ENCODE measurements at places on chromosomes 12 and 14.

- no peak for DNase-seq
These were observed 13.6 kb upstream of the FOXJ2 start for GRCh38 chr12:8018666-8019581.

GRCh38 chr14:34843011-34843554, 32.1 kb downstream of the BAZ1A start:
- no peak for DNase-seq

DNA sequence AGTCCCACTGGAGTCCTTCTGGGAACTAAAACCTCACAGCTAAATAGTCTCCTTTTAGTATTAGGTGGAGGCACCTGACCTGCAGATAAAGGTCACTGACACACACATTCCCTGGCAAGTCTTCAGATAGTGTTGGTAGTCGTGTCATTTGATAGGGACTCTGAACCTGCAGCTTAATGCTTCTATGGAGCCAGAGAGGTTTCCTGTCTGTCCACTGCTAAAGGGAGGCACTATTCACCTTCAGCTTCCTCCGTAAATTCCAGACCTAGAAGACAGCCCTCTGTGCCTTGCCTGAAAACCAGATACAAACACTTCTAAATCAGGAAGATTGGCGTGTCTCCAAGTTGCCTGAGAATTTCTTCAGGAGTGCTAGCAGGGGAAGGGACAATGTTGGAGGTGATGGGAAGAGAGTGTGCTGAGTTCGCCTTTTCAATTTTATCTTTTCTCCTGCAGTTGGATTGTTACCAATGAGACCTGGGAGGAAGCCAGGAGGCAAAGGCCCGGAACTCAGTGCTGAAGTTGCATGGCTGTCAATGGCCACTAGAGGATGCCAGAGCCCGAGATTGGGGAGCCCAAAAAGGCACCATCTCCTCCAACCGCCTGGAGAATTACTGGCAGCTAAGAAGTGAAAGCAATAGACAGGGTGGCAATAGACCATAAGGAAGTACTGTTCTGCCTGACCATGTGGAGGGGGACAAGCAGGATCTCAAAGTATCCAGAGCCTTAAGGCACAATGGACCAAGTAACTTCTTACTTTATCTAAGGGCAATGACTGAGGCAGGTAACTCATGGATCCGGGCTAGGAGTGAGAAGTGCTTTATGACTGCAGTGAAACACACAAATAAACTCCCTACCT, 81.6 kb upstream of the SCAF11 start:
- peak; percentile 28 for DNase-seq

GRCh38 chr12:127675936-127676335, 591.0 kb upstream of the TMEM132C start:
- DNase-seq, result no peak

DNA sequence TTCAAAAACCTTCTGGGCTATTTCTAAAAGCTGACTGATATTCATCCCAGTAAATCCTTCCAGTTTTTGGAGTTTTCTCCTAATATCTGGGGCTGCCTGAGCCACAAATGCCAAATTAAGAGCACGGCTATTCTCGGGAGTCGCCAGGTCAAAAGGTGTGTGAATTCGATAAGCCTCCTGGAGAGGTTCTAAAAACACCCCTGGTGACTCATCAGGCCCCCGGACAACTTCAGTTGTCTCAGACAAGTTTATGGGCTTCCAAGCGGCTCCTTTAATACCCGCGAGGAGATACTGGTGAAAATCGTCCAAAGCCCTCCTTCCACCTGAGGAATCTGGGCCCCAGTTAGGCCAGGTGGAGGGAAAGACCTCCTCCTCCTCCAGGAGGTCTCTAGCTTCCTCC, 677.1 kb downstream of the TMEM121 start:
- no peak for DNase-seq

- DNase-seq, result no peak
These were observed 72.8 kb upstream of the NPAS3 start for GRCh38 chr14:32865827-32866376.

GRCh38 chr14:79043194-79043889, 873.2 kb downstream of the NRXN3 start:
- DNase-seq, result no peak

- no peak for DNase-seq
These were observed 33.7 kb downstream of the PARP2 start for GRCh38 chr14:20377171-20377570.

- peak; percentile 53 for DNase-seq
These were observed 34.1 kb upstream of the FAM181A start for GRCh38 chr14:93892923-93893558.

GRCh38 chr14:85634205-85634604, 104.3 kb downstream of the FLRT2 start:
- DNase-seq, result no peak

DNA sequence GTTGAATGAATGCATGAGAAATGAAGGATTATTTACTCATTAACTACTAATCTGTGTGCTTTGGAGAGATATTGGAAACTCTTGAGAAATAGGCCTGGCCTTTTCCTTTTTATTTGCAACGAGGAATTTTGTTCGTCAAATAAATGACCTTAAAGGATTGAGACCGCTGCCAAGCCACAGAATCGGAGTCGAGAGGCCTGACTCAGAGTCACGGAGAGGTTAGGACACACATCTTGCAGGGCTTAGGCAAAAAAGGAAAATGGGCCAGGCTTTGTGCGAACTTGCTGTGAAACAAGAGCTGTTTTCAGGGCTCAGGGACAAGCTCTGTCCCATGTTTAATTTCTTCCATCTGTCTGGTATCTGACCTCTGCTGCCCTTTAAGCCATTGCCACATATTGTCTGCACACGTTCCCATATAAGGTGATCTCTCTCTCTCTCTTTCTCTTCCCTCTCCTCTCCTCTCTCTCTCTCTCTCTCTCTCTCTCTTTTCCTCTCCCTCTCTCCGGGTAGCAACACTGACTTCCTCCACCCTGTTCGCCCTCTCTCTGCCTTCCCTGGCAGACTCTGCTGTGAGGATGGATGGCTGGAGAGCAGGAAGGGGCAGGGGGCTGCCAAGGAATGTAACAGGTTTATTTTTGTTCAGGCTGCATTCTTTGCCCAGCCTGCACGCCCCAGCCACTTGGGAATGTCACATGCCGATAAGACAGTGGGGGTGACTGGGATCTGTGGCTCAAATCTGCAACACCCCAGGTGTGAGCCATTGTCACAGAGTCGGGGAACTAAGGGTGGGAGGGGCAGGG, 14.9 kb upstream of the IFT81 start:
- DNase-seq, result no peak

- no peak for DNase-seq
These were observed 449.1 kb downstream of the BCL11B start for GRCh38 chr14:98822917-98823316.

- DNase-seq, result no peak
These were observed 59.1 kb downstream of the FAM222A start for GRCh38 chr12:109772622-109773321.

DNA sequence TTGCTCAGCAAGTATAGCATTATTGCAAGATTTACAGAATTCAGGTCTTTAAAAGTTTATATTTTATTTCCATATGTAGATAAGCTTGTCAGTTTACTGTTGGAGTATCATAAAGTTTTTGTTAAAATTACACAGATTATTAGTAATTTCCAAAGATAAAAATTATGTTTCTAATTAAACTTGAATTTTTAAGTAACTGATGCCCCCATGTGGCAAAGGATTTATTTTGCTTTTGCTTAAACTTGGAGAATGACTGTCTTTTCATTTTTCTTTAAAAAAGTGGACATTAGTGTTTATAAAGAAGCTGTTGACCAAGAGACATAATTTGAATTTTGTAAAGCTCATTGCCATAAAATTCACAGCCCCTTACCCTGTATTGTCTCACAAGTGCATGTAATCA, 45.8 kb downstream of the ETNK1 start:
- no peak for DNase-seq

DNA sequence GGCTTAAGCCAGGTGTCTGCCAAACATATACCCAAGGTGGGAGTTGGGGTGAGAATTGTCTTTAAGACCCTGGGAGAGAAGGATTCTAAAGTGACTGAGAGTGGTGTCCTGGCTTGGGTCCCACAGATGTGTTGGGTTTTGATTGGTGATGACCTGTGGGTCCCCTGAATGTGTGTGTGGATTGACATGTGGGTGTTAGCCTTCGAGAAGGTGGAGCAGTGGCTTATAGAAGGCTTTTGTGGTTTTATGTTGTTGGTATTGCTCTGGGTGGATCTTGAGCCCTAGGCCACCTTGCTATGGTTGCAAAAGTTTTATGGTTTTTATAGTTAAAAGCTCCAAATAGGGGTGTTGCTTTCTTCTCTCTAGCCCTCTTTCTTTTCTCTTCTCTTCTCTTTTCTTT, 29.7 kb downstream of the PLEKHG3 start:
- DNase-seq, result no peak

DNA sequence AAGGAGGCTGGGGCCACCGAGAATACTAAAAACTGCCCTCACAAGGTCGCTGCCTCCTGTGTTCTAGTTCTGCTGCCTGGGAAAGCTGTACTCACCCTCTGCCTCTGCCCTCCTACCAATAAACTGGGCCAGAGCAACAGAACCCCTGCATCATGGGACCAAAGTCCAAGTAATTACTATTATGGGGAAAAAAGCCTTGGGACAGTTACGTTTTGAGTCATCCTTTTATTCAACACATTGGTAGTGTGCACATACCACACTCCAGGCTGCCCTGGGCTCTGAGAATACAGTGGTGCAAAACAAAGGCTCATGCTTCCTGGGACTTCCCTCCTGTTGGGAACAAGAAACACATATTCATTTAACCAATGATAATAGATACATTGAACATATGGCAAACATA, 49.0 kb downstream of the CACNA1C start:
- no peak for DNase-seq

- DNase-seq, result no peak
These were observed 980.5 kb downstream of the FLRT2 start for GRCh38 chr14:86510491-86510890.

DNA sequence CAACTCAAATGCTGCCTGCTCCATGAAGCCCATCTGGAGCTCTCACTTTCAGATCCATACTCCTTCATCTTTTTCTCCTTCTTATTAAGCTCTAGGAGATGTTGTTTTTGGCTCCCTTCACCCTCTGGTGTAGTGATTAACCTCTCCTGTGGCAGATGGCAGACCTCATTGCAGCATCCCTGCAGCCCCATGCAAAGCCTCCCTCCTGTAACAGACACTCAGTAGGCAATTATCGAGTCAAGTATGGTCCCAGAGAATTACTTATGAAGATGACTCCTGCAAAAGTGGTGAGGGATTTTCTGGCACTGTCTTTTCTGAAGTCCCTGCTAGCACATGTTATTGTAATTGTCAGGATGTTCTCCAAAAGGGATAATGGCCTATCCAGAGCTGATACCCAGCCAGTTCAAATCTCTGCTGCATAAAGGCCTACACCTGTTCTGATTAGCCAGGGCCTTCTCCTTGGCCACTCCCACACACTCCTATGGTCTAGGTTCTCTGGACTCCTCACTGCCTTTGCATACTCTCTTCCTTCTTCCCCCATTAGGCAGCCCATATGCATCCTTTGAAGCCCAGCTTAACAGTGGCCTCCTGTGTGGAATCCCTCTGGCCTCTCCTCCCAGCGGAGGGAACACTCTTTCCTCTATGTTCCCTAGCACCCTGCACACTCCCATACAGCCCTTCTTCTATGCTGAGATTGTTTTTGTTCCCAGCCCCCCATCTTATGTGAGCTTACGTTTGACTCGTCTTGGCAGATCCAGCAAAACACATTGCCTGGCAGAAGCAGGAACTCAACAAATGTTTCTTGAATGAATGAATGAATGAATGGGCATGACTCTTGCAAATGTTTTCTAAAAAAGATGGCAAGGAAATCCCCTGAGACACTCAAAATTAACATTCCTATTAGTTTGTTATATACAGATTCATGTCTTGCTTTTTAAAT, 43.9 kb upstream of the MDM1 start:
- DNase-seq, result no peak

DNA sequence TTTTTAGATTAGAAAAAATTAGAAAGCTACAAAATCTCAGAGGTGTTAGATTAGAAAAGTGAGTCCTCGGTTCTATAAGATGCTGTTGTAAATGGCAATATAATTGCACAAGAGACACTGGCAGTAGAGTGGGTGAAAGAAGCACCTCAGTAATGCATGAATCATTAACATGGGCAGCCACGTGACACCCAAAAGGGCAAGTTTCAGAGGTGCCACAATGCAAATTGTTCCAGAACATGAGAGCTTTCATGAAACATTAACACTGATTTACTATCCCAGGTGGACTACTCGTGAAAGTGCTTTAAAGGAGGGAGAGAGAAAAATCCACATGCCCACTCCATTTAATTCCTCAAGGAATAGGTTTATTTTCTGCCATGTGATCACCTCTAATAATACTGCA, 108.4 kb downstream of the PTPRR start:
- DNase-seq, result no peak

GRCh38 chr14:43336351-43336750, 1170.7 kb downstream of the FSCB start:
- DNase-seq, result no peak

GRCh38 chr14:70454731-70455130, 2.8 kb downstream of the ADAM21 start:
- DNase-seq, result no peak

DNA sequence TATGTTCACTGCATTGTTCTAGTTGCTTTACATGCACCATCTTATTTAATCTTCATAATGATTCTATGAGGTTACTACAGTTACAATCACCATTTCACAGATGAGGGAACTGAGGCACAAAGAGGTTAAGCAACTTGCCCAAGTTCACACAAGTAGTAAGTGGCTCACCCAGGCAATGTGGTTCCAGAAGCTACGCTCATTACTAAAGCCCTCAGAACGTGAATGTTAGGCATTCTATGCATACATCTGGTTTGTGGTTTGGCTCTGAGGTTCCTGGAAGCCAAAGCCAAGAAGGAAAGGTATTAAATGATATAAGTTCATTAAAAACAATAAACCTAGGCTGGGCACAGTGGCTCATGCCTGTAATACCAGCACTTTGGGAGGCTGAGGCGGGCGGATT, 14.4 kb upstream of the VRTN start:
- DNase-seq, result no peak

- DNase-seq, result no peak
These were observed 363.2 kb upstream of the DDHD1 start for GRCh38 chr14:53516261-53516774.

DNA sequence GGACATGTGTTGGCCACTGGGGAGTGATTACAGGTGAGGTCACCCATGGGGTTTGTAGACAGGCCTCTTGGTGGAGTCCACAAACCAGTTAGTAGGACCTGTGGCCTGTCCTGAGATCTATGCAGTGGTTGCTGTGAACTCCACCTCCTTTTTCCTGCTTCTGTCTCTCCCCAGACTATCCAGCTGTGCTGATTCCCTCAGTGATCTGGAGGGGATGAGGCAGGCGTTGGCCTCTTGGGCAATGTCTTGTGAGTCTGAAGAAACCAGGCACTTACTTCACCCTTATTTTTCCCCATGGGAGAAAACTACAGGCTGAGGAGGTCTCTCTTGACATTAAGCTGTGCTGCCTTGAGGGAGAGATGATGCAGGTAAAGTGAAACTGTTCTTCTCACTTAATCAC, 257.2 kb upstream of the PRICKLE1 start:
- DNase-seq, result no peak

- no peak for DNase-seq
These were observed 1.4 kb upstream of the APOBEC1 start for GRCh38 chr12:7667125-7667524.

- no peak for DNase-seq
These were observed 45.5 kb upstream of the RERGL start for GRCh38 chr12:18135509-18135908.

GRCh38 chr14:63972323-63972932, 119.6 kb downstream of the SYNE2 start:
- no peak for DNase-seq

GRCh38 chr12:29317556-29318363, 63.2 kb downstream of the ERGIC2 start:
- DNase-seq, result peak; percentile 6

All from stimulated activated CD8-positive, alpha-beta memory T cell treated with anti-CD3 and anti-CD28 coated beads, Interleukin-12 subunit alpha, Interleukin-12 subunit beta, amount 100 ng/mL, for 1 hour (primary cell).